ENCODE measurements at places on chromosomes 11 and 22.
A peak's percentile ranks its signal among the peaks of the same experiment; 100 is the strongest.

GRCh38 chr11:35927682-35928081, 16.2 kb upstream of the LDLRAD3 start:
- DNase-seq = no peak

DNA sequence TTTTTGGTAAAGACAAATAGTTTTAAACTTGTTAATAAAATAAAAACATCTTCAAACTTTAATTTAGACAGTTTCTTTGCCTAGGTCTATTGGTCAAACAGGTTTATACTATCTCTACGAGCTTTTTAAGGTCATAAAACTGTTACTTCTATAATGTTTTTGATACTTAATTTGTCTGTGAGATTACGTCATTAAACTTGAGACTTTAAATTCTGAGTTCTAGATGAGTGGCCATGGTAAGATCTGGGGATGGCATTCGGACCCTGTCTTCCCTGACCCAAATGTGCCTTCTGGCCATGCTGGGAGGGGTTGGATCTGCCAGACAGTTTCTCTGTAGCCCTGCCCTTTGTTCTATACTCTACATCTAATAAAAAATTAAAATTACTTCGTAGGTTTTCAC, 497.8 kb downstream of the TMEM135 start:
- DNase-seq = no peak

GRCh38 chr11:13065200-13065787, 56.2 kb downstream of the RASSF10 start:
- no peak for DNase-seq

DNA sequence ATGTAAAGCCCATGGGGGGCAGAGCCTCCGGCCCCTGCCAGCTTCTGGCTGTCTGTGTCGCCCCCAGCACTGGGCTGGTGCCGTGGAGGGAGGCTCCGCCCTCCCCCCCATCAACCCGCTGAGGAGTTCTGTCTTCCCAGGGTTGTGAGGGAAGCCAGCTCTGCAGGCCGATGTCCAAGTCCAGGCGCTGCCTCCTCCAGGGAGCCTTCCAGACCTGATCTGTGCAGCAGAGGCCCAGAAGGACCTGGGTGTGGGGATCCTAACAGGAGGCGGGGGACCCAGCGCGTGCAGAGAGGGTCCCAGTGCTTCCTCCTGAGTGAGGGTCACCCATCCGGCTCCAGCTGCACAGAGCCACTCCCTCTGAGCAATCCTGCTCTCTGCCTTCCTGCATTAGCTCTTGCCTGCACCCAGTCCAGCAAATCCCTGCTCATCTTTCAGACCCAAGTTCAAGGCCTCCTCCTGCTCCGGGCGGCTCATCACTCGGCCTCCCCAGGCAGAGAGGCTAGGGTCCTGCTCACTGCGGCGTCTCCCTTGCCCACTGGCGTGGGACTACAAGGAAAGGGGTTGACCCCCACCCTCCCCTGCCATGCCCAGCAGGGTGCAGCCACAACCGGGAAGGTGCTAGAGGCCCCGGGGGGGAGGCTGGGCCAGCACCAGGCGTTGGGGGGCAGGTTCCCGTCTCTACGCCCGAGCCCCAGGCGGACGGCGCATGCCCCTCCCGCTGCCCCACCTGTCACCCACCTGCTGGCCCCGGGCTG, 16.4 kb downstream of the PRR33 start:
- DNase-seq = no peak

GRCh38 chr22:50599816-50600455, 657 bp upstream of the MAPK8IP2 start:
- peak; percentile 22 for DNase-seq

- no peak for DNase-seq
These were observed 921.9 kb upstream of the TENM4 start for GRCh38 chr11:80362563-80363340.

DNA sequence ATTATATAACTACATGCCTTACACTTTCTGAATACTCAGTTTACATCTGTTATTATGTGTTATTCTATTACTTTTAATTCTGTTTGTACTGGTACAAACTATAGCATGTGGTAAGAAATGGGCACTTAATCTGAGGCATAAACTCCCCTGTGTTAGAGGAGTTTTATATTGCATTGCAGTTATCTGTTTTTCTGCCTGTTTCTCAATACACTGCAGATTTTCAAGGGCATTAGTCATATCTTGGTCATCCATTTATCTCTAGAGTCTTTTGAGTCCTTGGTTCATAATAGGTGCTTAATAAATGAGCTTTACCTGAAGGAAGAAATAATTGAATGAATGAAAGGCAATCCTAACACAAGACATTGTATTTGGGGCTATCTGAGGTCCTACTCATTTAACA, 182.9 kb upstream of the CTSC start:
- no peak for DNase-seq

- no peak for DNase-seq
These were observed 249.6 kb upstream of the B3GAT1 start for GRCh38 chr11:134661660-134662059.

DNA sequence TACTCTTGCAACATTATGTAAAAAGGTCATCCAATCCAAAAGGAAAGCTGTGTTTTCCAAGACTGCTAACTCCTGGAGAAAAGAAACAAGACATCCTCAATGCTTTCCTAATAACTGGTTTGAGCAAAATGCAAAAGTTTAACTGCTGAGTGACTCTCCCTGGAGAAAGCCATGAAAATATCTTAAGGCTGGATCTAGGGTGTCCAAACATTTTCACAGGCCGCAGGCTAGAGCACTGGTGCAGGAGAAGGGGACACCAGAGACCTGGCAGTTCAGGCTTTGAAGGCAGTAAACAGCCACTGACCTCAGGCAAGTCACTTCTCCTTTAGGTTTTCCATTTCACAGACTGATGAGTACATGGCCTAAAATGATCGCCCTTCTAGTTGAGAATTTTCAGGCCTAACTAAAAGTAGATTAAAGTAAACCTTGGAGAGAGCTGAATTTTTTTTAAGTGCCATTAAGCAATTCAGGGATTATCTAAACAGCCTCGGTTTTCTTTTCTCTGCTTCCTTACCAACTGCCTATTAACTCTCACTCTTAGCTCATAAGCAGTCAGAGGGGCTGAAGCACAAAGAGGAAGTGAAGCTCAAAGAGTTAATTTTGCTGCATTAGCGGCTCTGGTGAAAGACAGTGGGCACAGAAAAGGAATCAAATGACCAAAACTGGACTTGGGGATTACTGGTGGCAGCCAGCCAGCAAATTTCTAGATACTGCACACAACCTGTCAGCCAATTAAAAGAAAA, 2.3 kb downstream of the CHKA start:
- DNase-seq = no peak
